ENCODE measurements at places on chromosomes 5 and 9.

- no peak for DNase-seq
Observed at GRCh38 chr9:75803130-75803529, 87.3 kb upstream of the PCSK5 start.

GRCh38 chr5:3059488-3059887, 308.0 kb upstream of the IRX2 start:
- DNase-seq = no peak

DNA sequence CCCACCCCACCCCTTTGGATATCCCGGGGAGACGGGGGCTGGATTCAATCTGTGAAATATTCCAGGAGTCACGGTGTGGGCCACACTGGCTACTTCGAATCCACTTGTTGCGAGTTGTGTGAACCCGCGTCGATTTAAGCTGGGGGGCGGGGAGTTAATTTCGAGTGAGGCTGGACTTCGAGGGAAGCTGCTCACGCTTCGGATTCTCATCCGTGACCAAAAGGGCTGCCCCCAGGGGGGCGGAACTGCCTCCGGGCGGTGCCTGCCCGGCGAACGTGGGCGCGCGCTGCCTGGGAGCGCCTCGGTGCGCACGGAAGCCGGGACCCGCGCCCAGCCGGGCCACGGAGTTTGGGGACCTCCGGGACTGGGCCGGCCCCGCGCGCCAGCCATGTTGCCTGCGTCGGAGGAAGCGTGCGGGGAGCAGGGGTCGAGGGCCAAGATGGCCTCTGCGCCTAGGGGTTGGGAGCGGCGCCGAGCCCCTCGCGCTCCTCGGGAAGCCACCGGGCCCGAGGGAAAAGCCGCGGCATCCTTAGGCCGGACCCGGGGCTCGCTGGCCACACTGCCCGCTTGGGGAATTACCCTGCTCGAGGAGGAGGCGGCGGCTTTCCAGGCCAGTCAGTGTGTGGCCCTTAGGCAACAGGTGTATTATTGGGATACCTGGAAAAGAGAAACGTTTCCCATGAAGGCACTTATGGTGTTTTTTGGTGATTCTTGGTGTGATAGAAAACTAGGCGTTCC, 975 bp downstream of the OCLN start:
- no peak for DNase-seq

GRCh38 chr5:60229691-60230185, 336.2 kb upstream of the PDE4D start:
- DNase-seq = no peak

DNA sequence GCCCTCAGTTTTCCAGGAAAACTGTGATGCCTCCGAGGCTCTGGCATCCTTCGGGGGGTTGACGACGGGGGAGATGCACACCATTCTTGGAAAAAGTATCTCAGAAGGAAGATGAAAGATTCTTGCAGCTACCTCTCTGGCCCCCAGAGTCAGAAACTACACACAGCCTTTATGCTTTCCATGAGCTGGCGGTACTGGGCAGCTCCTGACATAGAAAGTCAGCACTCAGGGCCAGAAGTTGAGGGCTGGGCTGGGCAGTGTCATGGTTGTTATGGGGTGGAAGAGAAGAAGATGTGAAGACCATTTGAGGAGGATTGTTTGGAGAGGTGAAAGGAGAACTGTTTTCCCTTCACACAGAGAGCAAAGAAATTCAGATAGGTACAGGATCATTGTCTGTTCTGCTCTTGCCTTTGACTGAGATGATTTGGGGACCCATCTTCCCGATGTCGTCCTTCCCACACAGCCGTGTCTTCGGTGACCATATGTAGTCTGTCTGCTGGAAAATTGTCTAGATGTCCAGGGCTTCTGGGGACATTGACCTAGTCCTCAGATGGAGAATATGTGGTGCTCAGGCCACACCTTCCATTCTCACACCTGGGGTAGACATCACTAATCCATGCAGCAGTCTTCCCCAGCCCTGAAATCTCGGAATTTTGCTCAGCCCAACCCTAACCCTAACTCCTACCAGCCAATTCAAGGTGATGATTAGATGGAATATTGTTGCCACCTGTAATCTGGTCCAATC, 237.1 kb downstream of the CACNA1B start:
- no peak for DNase-seq

DNA sequence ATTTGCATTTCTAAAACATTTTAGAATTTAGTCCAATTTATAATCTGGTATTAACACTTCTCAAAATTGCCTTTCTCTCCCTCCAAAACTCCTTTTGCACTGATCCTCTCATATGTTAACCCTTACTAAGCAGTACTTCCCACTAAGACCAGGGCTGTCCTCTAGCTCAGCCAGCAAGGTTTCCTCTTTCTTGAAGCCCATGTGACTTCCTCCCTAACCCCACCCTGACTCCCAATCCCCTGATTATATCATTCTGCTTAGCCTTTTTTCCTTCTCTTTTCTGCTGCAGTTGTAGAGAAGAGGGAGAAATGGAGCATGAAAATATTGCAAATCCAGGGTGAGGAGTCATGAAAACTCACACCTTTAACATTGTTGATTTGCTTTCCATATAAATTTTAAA, 241.7 kb downstream of the MCTP1 start:
- DNase-seq = no peak

GRCh38 chr5:168011096-168011495, 280.3 kb upstream of the WWC1 start:
- no peak for DNase-seq

- DNase-seq = no peak
Observed at GRCh38 chr9:99870126-99870525, 36.3 kb upstream of the STX17 start.
